ENCODE measurements at places on chromosomes 1 and 21.

DNA sequence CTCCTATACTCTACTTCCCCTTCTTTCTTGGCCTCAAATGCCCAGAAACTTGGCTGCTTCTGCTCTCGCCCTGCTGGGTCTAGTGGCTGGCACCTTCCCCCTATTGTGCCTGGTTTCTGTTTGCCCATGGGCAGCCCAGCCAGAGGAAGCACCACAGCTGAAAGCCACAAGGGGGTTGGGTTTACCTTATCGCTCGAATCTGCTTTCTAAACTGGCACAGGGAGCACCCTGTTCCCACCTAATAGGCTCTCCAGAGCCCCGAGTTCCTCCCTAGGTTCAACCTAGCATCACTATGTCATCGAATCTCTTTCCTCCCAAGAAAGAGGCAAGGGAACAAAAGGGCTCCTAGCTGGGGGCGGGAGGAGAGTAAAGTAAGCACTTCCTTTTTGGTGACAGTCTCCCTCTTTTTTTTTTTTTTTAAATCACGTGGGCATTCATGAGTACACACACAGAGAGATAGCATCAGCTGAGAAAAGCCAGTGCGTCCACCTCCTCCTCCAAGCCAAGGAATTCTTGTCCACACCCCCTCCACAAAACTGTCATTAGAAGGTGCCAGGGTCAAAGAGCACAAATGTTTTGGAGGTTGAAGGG lies 72.8 kb downstream of the PLEKHA6 start:
- DNase-seq = no peak

- no peak for DNase-seq
Observed at GRCh38 chr1:156641761-156642264, at the start of gene BCAN. TSS of gene BCAN (plus strand) at chr1:156642117. CDS start at chr1:156646055, 3,938 bp downstream.

GRCh38 chr1:20819818-20820217 lies 32.7 kb upstream of the HP1BP3 start:
- no peak for DNase-seq

DNA sequence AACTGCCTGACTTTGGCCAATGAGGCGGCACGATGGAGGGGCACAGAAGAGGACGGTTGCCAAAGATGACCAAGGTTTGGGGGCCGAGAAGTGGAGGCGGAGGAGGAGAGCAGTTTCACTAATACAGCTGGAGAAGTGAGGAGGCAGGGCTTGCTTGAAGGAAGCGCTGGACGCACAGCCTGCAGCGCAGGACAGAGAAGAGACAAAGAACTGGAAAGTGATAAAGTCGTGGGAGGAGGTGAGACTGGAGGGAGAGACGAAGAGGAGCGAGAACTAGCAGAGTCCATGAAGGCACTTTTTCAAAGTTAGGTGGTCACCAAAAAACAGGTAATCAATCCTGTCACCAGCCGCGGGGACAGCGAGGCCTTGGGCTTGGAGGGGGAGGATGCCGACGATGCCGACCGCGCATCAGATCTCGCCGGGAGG lies 771 bp downstream of the PACC1 start:
- DNase-seq = no peak

- DNase-seq = no peak
Observed at GRCh38 chr1:153774780-153775457, at the start of gene SLC27A3. TSS of gene SLC27A3 (plus strand) at chr1:153775407. CDS start at chr1:153775498, 91 bp downstream.

- no peak for DNase-seq
Observed at GRCh38 chr1:79255421-79255820, 248.9 kb upstream of the ADGRL4 start.

- DNase-seq = no peak
Observed at GRCh38 chr1:5939271-5940170, 52.7 kb downstream of the NPHP4 start.

DNA sequence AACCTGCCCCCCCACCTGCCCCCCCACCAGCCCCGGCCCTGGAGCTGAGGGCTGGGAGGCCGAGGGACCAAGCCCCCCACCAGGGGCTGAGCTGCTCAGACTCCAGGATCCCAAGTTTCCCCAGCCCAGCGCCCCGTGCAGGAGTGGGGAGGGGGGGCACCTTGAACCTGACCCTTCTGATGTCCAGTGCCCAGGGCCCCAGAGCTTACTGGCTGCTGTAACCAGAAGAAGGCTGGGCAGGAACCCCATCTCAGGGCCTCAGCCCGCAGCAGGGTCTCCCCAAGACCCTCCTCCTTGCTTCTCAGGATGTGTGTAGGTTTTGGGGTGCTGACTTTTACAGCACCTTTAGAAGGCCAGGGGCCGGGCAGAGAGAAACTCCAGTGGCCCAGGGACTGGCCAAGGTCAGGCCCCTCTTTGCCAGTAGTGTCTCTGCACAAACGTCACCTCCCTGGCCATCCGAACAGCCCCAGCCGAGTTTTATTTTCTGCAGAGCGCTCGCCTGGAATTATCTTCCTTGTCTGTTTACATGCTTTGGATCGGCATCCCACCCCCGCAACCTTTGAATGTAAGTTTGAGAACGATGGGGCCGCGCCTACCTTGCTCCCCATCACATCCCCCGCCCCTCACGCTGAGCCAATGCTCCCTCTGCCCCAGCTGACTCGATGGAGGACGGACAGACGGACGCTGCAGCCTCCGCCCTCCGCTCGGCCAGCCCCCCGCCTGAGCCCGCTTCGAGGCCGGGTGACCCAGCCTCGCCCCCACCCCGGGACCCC lies 70.1 kb upstream of the CASZ1 start:
- DNase-seq = no peak

GRCh38 chr21:34152500-34152899 lies 79.1 kb downstream of the MRPS6 start:
- DNase-seq = no peak

DNA sequence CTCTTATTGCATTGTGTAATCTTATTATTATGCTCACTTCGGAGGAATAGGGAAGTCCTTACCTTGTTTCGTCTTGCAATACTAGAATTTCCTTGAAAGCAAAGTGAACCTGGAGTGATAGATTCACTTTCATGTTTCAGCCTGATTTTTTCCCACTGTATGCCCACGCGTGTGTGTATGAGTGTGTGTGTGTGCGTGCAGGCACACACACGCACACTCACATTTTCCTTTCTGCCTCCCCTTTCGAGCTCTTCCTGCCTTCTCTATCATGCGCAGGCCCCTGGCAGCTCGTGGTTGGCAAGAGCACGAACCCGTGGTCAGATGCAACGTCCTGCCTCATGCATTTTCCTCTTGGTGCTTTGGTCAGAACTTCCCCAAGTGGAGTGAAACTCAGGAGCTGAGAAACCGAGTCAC lies at the start of gene GCSAML:
TSS of gene GCSAML (plus strand) at position 366 of the 414 bp plus-strand sequence. CDS start 58 bp downstream, outside the sequence.
- no peak for DNase-seq

- DNase-seq = no peak
Observed at GRCh38 chr1:101308935-101309333, 72.1 kb downstream of the S1PR1 start.

- no peak for DNase-seq
Observed at GRCh38 chr1:101000131-101000873, 25.3 kb downstream of the DPH5 start.

- peak; percentile 9 for DNase-seq
Observed at GRCh38 chr1:11736746-11737639, 1.1 kb downstream of the AGTRAP start.
